ENCODE measurements at places on chromosomes 13 and 19. TPM values are rescaled to one million over a fixed set of nuclear protein-coding genes. Genes with fewer than 3 reads are reported as not detected.
A peak's percentile ranks its signal among the peaks of the same experiment; 100 is the strongest.

GRCh38 chr19:45182758-45183157 is 4.2 kb downstream of the BLOC1S3 start:
- H3K4me3 ChIP-seq, result no peak overlapping the region
- H3K27me3 ChIP-seq, result no peaks in the 10 kb centered on the region
- H3K4me1 ChIP-seq, result peaks cover 24% of the 10 kb centered on the region
- no peak for DNase-seq
- no peaks in the 10 kb centered on the region for H3K36me3 ChIP-seq

The SOHLH2 gene
- not detected for total RNA-seq

The SHC2 gene
- total RNA-seq, result 137 TPM

GRCh38 chr19:35135389-35135909 is 590 bp upstream of the LGI4 start:
- no peaks in the 10 kb centered on the region for H3K36me3 ChIP-seq
- no peak overlapping the region for H3K27ac ChIP-seq

DNA sequence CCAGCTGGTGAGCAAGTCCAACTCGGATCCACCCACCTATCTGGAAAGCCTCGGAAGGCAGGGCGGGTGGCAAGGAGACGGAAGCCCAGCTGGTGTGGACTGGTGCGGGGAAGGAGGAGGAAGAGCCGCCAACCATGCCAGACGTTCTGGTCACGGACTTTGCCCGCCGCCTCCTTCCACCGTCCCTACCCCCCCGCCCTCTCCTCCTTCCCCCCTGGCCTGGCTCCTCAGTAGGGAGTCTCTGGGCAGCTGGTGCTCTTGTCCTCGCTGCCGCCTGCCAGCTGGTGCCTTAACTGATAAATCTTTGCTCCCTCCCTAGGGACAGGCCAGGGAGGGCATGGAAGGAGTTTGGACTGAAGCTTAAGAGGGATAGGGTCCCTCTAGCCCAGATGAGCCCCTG is 4.8 kb downstream of the SYNGR4 start:
- H3K27me3 ChIP-seq, result no peaks in the 10 kb centered on the region
- H3K36me3 ChIP-seq, result no peaks in the 10 kb centered on the region
- H3K4me1 ChIP-seq, result peaks cover 24% of the 10 kb centered on the region
- DNase-seq, result peak; percentile 53
- H3K27ac ChIP-seq, result no peak overlapping the region

DNA sequence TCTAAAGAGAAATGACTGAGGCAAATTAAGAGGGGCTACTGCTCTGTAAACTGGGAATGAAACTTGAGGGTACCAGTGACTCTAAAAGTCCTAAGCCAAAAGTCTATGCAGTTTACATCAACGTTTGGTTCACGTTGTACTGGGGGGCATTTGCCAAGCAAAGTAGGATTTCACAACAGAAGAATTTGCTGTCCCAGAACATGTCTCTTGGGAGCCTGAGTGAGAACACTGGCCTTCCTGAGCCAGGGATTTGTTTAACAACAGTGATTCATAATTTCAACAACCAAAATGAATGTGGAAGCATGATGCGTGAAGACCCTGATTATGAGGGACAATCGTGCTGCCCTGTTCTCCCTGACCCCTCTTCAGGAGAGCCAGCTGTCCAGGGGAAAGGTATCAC is 178.0 kb downstream of the OXGR1 start:
- DNase-seq, result no peak
- no peaks in the 10 kb centered on the region for H3K36me3 ChIP-seq
- no peak overlapping the region for H3K27ac ChIP-seq

The NLRP11 gene
- total RNA-seq, result not detected

The PCDH8 gene
- not detected for total RNA-seq

GRCh38 chr13:27631156-27631555 is 9.5 kb downstream of the POLR1D start:
- no peak overlapping the region for H3K27ac ChIP-seq
- H3K4me3 ChIP-seq, result no peak overlapping the region
- no peaks in the 10 kb centered on the region for H3K27me3 ChIP-seq
- H3K36me3 ChIP-seq, result no peaks in the 10 kb centered on the region
- H3K4me1 ChIP-seq, result peaks cover 30% of the 10 kb centered on the region

DNA sequence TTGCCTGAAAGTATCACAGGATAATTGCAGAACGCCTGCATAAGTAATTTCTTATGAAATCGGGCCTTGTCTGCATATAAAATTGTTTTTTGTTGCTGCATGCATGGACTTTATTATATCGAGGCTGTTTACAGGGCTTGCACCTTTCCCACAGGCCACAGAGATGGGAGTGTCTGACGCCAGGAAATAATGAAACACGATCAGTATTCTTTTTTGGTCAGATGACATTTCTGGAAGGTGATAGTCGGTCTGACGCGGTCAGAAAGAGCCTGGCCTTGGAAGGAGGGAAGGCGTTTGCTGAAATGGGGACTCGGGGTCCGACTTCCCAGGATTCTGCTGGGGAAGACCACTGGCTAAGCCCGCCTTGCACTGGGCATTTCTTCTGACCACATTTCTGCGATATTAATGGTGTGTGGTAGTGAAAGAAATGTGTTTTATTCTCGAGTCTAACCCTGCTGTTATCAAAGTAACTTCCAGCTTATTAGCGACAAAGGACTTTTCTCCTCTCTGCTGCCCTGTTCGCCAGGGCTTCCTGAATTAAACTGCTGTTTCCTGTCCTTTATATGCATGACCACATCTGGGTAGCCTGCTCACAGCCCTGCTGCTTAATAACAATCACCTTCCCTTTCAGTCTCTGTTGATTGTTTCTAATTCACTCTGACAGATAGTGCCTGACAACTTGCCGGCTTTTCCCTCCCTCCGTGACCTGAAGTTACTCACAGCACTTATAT is 11.6 kb upstream of the ZNF536 start:
- H3K4me3 ChIP-seq, result no peak overlapping the region
- no peaks in the 10 kb centered on the region for H3K36me3 ChIP-seq
- no peaks in the 10 kb centered on the region for H3K4me1 ChIP-seq
- no peak overlapping the region for H3K27ac ChIP-seq
- no peaks in the 10 kb centered on the region for H3K27me3 ChIP-seq

GRCh38 chr13:38814331-38814730 is 127.5 kb downstream of the FREM2 start:
- peak; percentile 58 for DNase-seq
- H3K4me1 ChIP-seq, result peaks cover 9% of the 10 kb centered on the region
- no peaks in the 10 kb centered on the region for H3K36me3 ChIP-seq
- no peak overlapping the region for H3K4me3 ChIP-seq
- H3K27ac ChIP-seq, result no peak overlapping the region

The SLC5A5 gene
- total RNA-seq, result not detected

The TNFSF13B gene
- 0.52 TPM for total RNA-seq

The FGF22 gene
- not detected for total RNA-seq

DNA sequence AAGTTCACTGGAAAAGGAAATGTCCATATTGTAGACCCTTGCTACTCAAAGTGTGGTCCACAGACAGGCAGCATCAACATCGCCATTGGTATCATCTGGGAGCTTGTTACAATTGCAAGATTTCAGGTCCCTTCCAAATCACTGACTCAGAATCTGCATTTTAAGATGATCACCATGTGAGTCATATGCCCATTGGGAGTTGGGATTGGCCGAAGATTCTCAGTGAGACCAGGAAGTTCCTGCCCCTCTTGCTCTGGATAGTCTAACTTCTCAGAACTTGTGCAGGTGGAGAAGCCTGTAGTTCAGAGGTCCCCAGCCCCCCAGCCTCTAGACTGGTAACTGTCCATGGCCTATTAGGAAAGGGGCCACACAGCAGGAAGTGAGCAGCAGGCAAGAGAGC is 48.9 kb upstream of the URAD start:
- no peak for DNase-seq
- H3K4me3 ChIP-seq, result no peak overlapping the region
- H3K4me1 ChIP-seq, result no peaks in the 10 kb centered on the region
- no peaks in the 10 kb centered on the region for H3K36me3 ChIP-seq

DNA sequence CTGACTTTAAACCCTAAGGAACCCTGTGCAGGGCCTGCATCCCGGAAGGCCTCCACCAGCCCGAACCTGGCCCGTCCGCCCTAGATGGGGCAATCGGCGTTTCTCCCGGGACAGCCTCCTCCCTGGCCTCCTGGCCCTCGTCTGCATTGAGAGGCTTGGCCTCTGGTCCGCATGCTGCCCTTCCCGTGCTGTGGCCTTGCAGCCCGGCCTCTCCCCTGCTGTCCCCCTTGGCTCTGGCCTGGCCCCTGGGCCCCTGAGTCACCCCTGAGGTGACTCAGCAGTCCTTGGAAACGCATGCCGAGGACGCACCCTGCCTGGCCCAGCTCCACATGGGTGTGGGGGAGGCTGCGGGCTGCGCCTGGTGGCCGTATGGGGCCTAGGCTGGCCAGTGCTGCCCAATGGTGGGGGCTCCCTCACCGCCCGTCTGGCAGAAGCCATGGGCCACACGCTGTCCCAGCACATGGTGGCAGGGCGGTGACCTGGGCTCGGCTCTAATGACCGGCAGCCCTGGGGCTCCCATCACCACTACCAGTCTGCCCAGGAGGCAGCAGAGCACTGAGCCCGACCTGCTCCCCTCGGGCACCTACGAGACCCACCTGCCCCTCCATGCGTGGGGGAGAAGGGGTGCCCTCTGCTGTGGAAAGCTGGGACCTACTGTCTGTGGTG is 25.7 kb downstream of the SH3GL1 start:
- DNase-seq, result peak; percentile 84
- peak overlapping the region; percentile 81 for H3K27ac ChIP-seq
- H3K27me3 ChIP-seq, result no peaks in the 10 kb centered on the region
- no peaks in the 10 kb centered on the region for H3K36me3 ChIP-seq

DNA sequence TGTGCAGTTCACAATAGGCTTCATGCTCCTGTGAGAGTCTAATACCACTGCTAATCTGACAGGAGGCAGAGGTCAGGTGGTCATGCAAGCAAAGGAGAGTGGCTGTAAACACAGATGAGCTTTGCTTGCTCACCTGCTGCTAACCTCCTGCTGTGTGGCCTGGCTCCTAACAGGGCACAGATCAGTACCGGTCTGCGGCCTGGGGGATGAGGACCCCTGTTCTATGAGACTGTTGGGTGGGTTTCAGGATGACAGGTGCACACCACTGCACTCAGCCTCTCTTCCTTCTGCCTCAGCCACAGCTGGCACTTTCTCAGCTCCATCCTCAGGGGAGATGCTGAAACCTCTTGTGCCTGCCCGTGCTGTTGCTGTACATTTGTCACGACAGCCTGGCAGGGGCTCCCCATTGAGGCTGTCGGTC is 9.7 kb downstream of the CLEC4G start:
- no peaks in the 10 kb centered on the region for H3K27me3 ChIP-seq
- no peak overlapping the region for H3K4me3 ChIP-seq
- no peak for DNase-seq
- no peaks in the 10 kb centered on the region for H3K4me1 ChIP-seq

- no peak overlapping the region for H3K27ac ChIP-seq
- no peaks in the 10 kb centered on the region for H3K4me1 ChIP-seq
- DNase-seq, result no peak
- no peak overlapping the region for H3K4me3 ChIP-seq
Measured at GRCh38 chr13:80199067-80199466, 141.9 kb downstream of the SPRY2 start.

The ATP8A2 gene
- not detected for total RNA-seq

DNA sequence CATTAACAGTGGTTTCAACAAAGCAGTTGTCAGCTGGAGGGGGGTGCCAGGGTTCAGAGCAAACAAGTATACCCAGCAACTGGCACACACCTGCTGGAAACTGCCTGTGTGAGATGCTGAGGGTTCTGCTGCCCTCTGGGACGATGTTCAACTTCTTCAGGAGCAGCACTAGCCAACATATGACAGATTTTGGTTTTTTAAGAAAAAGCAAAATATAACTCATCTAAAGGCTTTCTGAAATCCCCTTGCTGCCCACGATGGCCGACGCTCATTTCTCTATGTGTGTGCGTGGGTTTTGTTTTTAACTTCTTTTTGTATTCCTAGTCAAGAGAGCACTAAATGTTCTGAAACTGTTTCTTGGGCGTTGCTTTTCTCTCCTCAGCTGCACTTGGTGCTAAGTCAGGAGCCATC is 79.9 kb downstream of the MRPL57 start:
- no peak for DNase-seq
- H3K27ac ChIP-seq, result no peak overlapping the region
- H3K36me3 ChIP-seq, result no peaks in the 10 kb centered on the region
- H3K4me1 ChIP-seq, result no peaks in the 10 kb centered on the region

- H3K4me3 ChIP-seq, result no peak overlapping the region
- no peaks in the 10 kb centered on the region for H3K36me3 ChIP-seq
- no peak for DNase-seq
- H3K27ac ChIP-seq, result no peak overlapping the region
Measured at GRCh38 chr19:37966211-37966661, 59.2 kb downstream of the SIPA1L3 start.

GRCh38 chr13:110361365-110361911 is 54.4 kb downstream of the COL4A2 start:
- no peak overlapping the region for H3K4me3 ChIP-seq
- H3K36me3 ChIP-seq, result no peaks in the 10 kb centered on the region
- no peaks in the 10 kb centered on the region for H3K4me1 ChIP-seq
- no peaks in the 10 kb centered on the region for H3K27me3 ChIP-seq

The HIPK4 gene
- not detected for total RNA-seq

DNA sequence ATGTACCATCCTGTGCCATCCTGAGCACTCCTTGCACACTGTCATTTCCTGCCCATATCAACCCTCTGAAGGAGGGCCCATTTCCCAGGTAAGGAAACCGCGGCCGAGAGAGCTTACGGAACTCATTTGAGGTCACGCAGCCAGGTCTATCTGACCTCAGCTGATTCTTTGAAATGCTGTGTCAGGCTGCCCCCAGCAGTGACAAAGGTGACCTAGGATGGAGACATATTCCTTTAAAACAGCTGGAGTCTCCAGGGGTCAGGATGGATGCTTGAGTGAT is 42.2 kb upstream of the VSTM2B start:
- H3K36me3 ChIP-seq, result no peaks in the 10 kb centered on the region
- DNase-seq, result no peak
- H3K27ac ChIP-seq, result no peak overlapping the region
- no peaks in the 10 kb centered on the region for H3K4me1 ChIP-seq

DNA sequence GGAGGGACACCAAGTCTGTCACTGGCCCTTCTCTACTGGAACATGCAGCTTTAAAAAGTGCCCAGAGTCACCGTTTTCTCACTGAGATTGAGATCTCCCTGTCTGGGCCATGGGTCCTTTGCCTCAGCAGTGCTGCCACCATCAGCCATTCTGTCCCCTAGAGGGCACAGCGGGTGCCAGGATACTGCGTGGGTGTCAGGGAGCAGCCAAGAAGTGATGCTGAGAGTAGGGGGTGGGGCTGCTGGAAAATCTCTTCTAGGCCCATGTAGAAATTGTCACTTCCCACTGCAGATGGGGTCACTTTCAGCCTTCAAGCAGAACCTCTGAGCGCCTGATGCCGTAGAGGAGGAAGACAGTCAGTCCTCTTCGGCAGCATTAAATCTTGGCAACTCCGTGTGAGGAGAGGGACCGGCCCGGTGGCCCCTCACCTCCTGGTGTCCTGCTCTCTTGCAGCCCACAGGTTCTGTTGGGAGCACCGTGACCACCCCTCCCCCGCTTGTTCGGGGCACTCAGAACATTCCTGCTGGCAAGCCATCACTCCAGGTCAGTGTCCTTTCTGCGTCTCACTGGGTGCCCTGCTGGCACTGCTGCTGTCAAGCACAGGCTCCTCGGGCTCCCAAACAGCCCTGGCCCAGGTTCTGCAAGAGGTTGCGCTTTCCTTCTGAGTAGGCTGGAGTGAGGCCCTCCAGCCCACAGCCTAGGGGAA is 21.4 kb downstream of the TSSK6 start:
- no peak overlapping the region for H3K4me3 ChIP-seq
- no peaks in the 10 kb centered on the region for H3K27me3 ChIP-seq
- no peak overlapping the region for H3K27ac ChIP-seq
- DNase-seq, result no peak
- peaks cover 5% of the 10 kb centered on the region for H3K36me3 ChIP-seq

- H3K27ac ChIP-seq, result no peak overlapping the region
- no peaks in the 10 kb centered on the region for H3K36me3 ChIP-seq
- DNase-seq, result no peak
- no peaks in the 10 kb centered on the region for H3K27me3 ChIP-seq
Measured at GRCh38 chr13:72412481-72412880, 314.9 kb downstream of the MZT1 start.

Measured in body of pancreas (tissue), 4 donors.